ENCODE measurements at places on chromosomes 16 and 17. TPM values are rescaled to one million over a fixed set of nuclear protein-coding genes. Genes with fewer than 3 reads are reported as not detected.

Gene CACNG4
- 0.31 TPM for total RNA-seq

DNA sequence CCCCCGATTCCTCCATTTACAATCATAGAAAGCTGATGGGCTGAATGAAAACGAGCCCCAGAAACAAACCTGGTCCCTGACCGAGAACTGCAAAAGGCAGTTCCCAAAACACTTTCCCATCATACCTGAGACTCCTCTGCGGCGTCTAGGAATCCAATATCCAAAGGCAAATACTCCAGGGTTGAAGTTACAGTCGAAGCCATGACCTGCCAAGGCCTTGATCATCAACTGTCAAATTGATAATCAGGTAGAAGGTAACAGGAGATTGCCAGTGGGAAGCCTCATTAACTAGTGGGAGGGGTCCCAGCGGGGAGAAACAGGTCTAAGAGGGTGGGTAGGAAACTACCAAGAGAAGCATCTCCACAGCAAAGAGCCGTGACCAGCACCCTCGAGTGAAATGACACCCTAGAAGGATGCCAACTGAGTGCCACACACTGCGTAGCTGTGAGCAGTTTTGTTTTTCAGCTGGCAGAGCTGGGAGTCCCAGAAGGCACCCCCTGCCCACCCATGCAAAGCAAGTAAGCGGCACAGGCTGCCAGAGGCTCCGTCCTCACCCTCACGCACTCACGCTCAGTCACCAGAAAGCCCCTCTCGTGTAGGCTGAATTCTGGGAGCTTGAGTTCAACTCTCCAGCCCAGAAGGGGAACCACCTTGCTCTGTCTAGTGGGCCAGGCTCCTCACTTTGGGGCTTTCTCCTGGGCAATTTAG is 146.1 kb downstream of the GAS7 start:
- DNase-seq = peak; percentile 57
- no peaks in the 10 kb centered on the region for H3K27me3 ChIP-seq

GRCh38 chr17:42797067-42798007 is 1.2 kb downstream of the COA3 start:
- H3K27me3 ChIP-seq = no peaks in the 10 kb centered on the region
- peaks cover 21% of the 10 kb centered on the region for H3K4me1 ChIP-seq
- peak overlapping the region; percentile 90 for H3K27ac ChIP-seq
- H3K36me3 ChIP-seq = no peaks in the 10 kb centered on the region

- peak; percentile 53 for DNase-seq
- H3K36me3 ChIP-seq = no peaks in the 10 kb centered on the region
- no peaks in the 10 kb centered on the region for H3K4me1 ChIP-seq
- H3K27ac ChIP-seq = no peak overlapping the region
- H3K4me3 ChIP-seq = no peak overlapping the region
- H3K27me3 ChIP-seq = no peaks in the 10 kb centered on the region
These were observed 14.9 kb downstream of the SEC14L5 start for GRCh38 chr16:4972938-4973587.

GRCh38 chr17:39647256-39647655 is 10.3 kb downstream of the STARD3 start:
- no peaks in the 10 kb centered on the region for H3K4me1 ChIP-seq
- no peak for DNase-seq
- no peaks in the 10 kb centered on the region for H3K27me3 ChIP-seq
- no peak overlapping the region for H3K27ac ChIP-seq
- no peak overlapping the region for H3K4me3 ChIP-seq
- H3K36me3 ChIP-seq = no peaks in the 10 kb centered on the region

Gene ITGAD
- 0.13 TPM for total RNA-seq

Gene SLC52A1
- total RNA-seq = 0.19 TPM

Measured in kidney (tissue), 22 donors.